PC-9 (cell line): ENCODE measurements at places on chromosomes 6 and 20. TPM values are rescaled to one million over a fixed set of nuclear protein-coding genes. Genes with fewer than 3 reads are reported as not detected.

DNA sequence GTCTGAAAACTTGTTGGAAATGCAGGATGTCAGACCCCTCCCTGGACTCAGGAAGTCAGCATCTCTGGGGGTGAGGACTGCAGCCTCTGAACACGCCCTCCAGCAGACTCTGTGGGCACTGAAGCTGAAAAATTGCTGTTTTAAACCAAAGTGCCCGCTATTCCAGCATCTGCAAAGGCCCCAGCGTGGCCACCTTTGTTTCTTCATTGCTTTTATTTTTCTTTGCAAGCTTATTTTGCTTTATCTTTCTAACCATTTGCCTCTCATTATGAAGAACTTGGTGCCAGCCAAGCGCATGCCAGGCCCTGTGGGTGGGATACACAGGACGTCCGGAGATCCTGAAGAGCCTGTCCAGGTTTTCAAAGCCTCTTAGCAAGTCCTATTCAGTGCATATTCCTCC, 203.9 kb upstream of the CST7 start:
- no peak overlapping the region for H3K4me3 ChIP-seq
- DNase-seq = no peak
- no peak overlapping the region for H3K27ac ChIP-seq
- no peaks in the 10 kb centered on the region for H3K27me3 ChIP-seq
- peaks cover 19% of the 10 kb centered on the region for H3K4me1 ChIP-seq

DNA sequence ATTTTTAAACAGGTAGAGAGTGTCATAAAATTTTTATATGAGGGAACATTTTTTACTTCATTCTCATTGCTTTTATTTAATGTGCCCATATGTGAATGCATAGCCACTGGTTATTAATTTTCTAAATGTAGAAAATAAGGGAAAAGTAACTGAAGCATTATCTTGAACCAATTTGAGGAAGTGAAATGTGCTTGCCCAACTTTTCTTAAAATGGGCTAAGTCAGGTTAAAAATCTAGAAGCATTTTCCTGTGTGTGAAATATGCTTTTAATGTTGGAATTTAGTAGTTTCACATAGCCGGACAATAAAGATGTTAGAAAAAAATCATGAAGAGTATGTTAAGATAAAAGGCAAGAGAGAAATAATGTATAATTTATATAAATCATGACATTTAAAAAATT, 3.8 kb downstream of the SEC23B start:
- H3K36me3 ChIP-seq = peaks cover 12% of the 10 kb centered on the region; the same call in 1 of the 2 replicates
- no peaks in the 10 kb centered on the region for H3K27me3 ChIP-seq
- H3K27ac ChIP-seq = no peak overlapping the region
- no peak for DNase-seq

The FGD2 gene
- total RNA-seq = 0.50 and 0.55 TPM in 2 replicates

- no peak overlapping the region for H3K4me3 ChIP-seq
- H3K27me3 ChIP-seq = no peaks in the 10 kb centered on the region
- H3K36me3 ChIP-seq = no peaks in the 10 kb centered on the region
- no peaks in the 10 kb centered on the region for H3K4me1 ChIP-seq
Observed at GRCh38 chr6:66555082-66555481, 848.1 kb upstream of the EYS start.

The CRIP3 gene
- total RNA-seq = 5.7 and 10.0 TPM in 2 replicates

DNA sequence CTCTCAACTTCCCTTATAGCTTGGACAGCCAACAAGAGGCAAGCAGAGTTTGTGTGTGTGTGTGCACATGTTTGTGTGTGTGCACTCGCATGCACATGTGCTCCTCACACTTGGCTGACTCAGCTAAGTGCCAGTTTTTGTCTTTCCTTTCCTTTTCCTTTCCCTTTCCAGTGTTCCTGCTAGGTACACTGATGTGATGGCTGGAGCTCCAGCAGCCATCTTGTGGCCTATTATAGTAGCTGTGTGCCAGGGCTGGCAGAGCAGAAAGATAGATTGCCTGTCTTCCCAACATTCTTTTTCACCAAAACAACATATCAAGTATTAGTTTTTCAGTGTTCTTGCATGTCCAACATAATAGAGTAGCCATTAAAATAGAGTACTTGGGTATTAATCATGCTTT, 79.5 kb downstream of the AK9 start:
- no peaks in the 10 kb centered on the region for H3K27me3 ChIP-seq
- no peak for DNase-seq
- H3K4me3 ChIP-seq = no peak overlapping the region
- no peaks in the 10 kb centered on the region for H3K36me3 ChIP-seq
- H3K27ac ChIP-seq = no peak overlapping the region
- no peaks in the 10 kb centered on the region for H3K4me1 ChIP-seq

DNA sequence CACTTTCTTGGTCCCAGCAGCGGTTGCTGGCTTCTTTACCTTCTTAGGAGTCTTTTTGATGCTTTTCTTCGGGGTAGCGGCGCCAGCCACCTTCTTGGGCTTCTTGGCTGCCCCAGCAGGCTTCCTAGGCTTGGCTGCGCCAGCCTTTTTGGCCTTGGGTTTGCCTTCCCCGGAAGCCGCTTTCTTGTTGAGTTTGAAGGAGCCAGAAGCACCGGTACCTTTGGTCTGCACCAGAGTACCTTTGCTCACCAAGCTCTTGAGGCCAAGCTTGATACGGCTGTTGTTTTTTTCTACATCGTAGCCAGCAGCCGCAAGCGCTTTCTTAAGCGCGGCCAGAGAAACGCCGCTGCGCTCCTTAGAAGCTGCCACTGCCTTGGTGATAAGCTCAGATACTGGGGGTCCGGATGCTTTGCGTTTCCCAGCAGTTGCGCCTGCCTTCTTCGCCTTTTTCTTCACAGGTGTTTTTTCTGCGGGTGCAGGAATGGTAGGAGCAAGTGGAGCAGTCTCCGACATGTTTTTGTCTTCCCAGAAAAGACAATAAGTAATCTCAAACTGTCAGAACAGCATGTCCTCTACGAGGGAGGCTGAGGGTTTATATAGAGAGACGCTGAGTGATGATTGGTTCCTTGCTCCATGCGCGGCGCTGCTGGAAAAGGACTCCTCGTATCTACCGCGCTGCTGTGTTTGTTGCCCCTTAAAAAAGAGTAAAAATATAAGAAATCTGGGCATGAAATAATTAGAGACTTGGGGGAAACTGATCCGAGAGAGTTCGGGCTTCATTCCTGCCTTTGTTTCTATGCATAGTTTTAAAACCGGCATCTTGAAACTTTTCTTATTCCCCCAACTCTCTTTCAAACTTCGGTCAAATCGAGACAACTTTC, 130.3 kb upstream of the BTN3A2 start:
- H3K27me3 ChIP-seq = no peaks in the 10 kb centered on the region
- H3K27ac ChIP-seq = peak overlapping the region; percentile 57
- peak; percentile 66 for DNase-seq
- H3K4me1 ChIP-seq = peaks cover 25% of the 10 kb centered on the region

DNA sequence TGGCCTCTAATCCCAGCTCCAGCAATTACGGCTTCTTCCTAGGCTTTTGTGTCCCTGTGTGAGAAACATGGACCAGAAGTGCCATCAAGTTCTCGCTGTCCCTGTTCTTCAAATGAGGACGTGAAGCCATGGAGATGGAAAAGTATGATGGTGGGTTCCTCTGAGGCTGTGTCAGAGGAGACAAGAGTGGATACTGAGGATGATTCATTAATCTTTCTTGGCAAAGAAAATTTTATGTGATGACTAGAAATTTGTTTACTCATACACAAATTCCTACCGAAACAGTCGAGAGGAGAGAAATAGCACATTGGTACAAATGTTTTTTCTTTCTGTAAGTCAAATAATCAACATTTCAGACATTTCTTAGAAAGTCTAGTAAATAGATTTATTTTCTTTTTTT, 35.0 kb upstream of the PNRC1 start:
- no peaks in the 10 kb centered on the region for H3K27me3 ChIP-seq
- H3K4me3 ChIP-seq = no peak overlapping the region
- H3K27ac ChIP-seq = no peak overlapping the region
- H3K36me3 ChIP-seq = no peaks in the 10 kb centered on the region
- no peak for DNase-seq
- no peaks in the 10 kb centered on the region for H3K4me1 ChIP-seq

The MDN1 gene
- 38.1 and 38.6 TPM in 2 replicates for total RNA-seq

- no peaks in the 10 kb centered on the region for H3K27me3 ChIP-seq
- no peak for DNase-seq
- no peak overlapping the region for H3K4me3 ChIP-seq
- peaks cover 19% of the 10 kb centered on the region for H3K4me1 ChIP-seq
- no peaks in the 10 kb centered on the region for H3K36me3 ChIP-seq
Observed at GRCh38 chr6:124536157-124536841, 425.9 kb upstream of the RNF217 start.
